ENCODE measurements at places on chromosomes 11 and 22.
A peak's percentile ranks its signal among the peaks of the same experiment; 100 is the strongest.

DNA sequence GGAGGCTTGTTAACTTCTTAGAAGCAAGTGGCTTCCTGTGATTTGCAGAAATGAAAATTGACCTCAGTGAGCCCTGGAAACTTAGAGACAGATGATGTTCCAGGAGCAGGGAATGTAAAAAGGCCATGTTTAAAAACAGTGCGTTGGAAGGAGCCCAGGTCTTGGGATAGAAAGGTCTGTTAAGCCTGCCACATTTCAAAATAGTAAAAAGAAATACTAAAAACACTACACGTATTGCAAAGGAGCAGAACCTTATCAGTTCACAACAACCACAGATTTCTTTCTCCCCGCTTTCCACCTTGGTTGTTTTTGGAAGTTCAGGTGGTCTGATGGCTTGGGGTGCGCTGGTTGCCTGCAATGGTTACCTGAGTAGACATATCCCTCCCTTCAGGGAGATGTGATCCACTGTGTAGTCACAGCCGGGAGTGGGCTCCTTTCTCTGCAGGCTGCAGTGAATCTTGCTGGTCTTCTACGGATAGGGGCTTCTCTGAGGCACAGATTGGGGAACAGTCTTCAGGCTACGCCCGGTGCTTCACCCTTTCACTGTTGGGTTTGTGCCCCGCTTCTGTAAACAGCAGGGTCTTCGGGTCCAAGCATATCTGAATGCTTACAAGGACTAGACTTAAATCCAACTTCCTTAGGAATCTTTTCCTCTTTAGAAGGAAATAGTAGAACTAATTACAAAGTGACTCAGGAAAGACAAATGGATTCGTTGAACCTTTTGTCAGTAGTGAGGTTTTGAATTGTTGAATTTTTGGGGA, 1.9 kb downstream of the TEAD1 start:
- no peak for DNase-seq

GRCh38 chr22:17418890-17419324, 49.6 kb downstream of the CECR2 start:
- DNase-seq, result no peak

GRCh38 chr11:31823644-31824331, 12.7 kb upstream of the PAX6 start:
- no peak for DNase-seq

- DNase-seq, result no peak
Measured at GRCh38 chr11:27218421-27219038, 144.5 kb downstream of the CCDC34 start.

DNA sequence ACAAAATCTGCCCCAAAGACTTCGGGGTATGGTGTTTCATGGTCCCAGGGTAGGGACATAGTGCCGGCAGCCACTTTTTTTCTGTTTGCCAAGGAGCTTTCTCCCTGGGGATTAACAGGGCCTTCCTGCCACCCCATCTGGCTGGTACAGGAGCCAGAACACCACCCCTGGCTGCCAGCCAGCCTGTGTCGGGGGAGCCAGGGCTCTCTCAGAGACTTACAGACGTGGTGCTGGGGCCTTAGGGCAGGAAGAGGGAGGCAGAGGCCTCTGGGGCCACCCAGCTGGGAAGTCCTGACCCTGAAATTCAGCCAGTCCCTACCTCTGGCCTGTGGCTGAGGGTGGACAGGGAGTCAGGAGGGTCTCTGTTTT, 52.4 kb upstream of the CDON start:
- no peak for DNase-seq

DNA sequence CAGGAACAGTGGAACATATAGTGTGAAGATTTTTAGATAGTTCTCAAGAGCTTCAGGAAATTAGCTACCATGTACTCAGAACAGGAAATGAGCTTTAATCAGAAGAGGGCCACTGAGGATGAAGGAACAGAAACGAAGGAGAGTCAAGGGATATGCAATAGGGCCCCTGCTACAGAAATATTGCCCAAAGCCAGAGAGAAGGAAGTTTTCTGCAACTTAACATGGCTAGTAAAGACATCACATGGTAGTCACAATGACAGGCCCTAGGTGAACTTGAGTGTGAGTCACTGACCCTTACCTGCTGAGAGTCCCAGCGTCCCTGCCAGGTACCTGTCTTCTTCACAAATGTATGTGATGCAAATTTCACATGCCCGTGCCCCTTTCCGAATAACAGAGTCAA, 25.2 kb upstream of the CARD16 start:
- DNase-seq, result no peak

DNA sequence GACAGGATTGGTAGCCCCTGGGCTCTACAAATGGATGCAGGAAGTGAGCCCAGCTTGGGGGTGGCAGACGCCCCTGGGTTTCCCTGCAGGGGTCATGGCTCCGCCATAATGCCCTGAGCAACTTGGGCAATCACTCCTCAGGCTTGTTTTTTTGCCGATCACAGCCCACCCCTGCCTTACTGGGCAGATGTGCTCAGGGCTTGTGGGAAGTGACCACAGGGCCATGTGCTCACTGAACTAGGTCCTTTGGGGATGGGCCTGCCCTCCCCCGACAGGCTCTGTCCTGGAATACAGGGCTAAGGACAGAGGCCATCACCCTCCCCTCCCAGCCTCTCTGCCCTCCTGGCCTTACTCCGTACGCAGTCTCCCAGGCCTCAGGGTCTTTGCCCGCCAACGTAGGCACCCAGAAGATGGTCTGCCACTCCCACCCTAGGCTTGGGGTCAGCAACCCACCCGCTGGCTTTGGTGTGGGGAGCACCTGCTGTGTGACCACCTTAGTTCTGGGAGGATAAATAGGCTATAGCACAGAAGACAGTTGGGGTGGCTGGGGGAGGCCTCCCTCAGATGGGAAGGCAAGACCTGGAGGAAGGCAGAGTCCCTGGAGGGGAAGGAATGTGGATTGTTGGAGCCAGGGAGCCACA, 3.8 kb downstream of the RPLP2 start:
- no peak for DNase-seq

DNA sequence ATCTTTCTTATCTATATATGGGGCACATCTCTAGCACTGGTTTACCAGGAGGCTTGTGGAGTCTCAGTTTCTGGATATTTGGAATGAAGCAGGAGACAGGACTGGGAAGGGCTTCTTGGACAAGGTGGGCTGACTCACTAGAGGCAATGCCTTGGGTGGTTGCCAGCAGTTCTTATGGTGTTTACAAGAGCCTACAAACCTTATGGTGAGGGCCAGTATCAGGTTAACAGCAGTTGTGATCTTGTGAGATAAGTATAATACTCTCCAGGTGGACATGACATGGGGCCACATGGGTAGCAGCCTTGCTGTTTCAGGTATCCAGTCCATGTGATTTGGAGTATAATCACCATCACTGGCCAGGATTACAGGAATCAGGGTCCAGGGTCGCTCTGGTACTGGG, 10.2 kb downstream of the FUT4 start:
- no peak for DNase-seq

DNA sequence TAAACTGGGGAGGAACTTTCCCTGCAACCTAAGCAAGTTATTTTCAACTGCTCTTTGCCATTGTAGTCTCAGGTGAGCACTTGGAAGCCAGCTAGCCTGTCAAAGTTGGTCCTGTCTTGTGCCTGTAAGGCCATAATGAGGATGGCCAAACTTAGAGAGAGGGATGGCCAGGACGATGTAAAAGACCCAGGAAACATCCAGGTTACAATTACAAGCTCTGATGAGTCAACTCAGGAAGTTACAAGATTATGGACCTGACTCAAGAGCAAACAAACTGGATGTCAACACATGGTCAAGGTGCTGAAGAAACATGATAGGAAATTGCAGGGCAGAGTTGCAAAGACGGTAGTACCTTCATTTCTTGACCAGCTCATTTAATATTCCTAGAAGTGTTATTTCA, 1.6 kb downstream of the GTPBP1 start:
- no peak for DNase-seq

GRCh38 chr11:57751676-57752253, at the start of gene BTBD18:
Gene BTBD18, minus strand, starts transcription at chr11:57751819. Its CDS starts 631 bp downstream, at chr11:57751188.
- peak; percentile 75 for DNase-seq
